Activated CD8-positive, alpha-beta memory T cell treated with anti-CD3 and anti-CD28 coated beads for 4 hours (primary cell): ENCODE measurements at places on chromosomes 2 and 18.

DNA sequence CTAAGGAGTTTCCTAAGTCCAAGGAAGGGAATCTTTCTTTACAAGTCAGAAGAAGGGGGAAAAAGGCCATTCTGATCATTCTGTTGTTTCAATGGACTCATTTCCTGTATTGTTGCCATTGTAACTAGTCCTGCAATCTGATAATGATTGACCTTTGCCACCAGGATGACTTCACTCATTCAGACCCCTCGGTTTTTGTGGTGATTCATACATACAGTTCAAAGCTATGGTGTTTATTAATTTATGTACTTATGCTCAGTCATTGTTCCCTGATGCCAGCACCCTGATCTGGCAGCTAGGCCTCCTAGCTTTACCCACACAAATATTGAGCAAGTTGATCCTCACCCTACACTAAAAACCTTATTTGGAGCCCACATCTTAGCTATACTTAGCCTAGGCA, 57.6 kb upstream of the ZNF519 start:
- DNase-seq: no peak

DNA sequence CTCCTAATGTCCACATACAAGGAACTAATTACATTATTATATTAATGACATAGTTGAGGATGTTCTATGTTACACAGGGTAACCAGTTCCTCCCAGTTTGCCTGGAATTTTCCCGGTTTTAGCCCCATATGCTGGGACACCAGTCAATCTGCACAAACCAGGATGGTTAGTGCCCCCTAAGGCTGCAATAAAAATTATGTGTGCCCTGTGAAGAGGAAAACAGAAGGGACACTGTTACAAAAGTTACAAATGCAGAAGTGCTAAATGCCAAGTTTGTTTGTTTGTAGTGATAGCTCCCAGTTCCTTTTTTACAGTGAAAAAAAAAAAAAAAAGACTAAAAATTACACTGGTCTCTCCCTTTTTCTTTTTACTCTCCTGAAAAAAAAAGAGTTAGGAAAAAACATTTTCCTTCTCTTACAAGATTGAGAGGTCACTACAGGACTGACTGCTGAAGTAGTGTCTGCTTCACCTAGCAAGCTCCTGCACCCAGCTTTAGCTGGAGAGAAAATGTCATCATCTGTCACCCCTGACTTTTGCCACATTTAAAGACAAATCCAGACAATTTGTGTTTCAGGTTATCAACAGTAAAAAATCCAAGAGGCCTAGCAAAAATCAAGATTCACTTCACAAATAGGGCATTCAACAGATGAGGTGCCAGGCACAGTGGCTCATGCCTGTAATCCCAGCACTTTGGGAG, 3.2 kb downstream of the ANKRD44 start:
- DNase-seq: no peak

DNA sequence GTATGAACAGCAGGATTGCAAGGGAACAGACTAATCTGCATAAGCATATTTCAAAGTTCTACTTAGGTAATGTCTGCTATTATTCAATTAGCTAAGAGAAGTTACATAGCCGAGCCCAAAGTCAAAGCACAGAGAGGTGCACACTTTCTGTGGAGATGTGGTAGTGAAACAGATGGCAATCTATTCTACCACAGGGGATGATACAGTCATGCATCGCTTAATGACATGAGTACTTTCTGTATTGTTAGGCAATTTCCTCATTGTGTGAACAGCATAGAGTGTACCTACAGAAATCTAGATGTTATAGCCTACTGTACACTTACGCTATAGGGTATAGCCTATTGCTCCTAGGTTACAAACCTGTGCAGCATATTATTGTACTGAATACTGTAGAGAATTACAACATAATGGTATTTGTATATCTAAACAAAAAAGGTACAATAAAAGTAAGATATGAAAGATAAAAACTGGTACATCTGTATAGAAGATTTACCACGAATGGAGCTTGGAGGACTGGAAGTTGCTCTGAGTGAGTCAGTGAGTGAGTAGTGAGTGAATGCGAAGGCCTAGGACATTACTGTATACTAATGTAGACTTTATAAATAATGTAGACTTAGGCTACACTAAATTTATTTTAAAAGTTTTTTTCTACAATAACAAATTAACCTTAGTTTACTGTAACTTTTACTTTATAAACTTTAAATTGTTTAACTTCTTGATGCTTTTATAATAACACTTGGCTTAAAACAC, 197.6 kb downstream of the MBD5 start:
- DNase-seq: no peak

DNA sequence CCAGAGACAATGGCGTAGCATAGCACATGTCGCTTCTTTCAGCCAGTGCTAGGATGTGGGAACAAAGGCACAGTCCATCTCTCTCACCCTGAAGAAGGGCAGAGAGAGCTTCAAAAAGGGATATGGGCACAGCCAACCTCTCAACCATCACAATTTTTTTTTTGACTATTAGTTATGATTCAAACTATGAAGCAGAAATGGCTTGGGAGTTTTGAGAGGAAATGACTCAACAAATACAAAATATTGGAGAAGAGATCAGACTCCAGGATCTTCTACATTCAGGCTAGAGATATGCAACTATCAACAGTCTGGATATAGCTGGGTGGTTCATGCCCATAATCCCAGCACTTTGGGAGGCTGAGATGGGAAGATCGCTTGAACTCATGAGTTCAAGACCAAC, 109.1 kb downstream of the MCFD2 start:
- no peak for DNase-seq

- DNase-seq: no peak
These were observed 14.5 kb upstream of the MAT2A start for GRCh38 chr2:85524336-85524908.

- no peak for DNase-seq
These were observed 79.3 kb downstream of the SH3RF3 start for GRCh38 chr2:109208071-109208950.

DNA sequence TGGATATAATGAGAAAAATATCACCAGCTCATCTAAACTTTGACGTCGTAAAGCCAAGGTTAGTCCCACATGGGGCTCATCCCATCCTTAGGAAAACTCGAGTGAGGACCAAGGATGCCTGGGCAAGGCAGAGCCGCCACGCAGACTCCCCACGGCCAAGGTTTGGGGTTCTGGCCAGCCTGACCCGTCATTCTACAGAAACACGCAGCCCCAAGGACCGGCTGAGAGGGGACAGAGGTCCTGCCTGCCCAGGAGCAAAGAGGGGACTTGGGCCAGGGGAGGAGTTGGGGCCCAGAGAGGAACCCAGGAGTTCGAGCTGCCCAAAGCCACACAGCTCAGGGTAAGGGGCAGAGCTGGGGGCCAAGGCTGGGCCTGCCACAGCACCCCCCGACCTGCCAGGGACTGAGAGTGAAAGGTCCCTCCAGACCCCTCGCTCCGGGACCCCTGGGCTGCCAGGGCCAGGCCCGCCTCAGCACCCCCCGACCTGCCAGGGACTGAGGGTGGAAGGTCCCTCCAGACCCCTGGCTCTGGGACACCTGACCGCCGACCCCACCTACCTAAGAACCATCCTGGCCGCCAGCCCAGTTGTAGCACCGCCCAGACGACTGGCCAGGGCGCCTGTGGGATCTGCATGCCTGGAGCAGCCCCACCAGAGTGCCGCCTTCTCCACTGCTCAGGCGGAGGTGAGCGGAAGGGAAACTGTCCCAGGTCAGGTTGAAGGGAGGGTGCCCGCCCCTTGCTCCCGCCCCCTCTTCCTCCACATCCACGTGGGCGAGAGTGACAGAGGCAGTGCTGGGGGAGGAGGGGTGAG, at the start of gene PDCD1:
TSS of gene PDCD1 (minus strand) at position 689 of the 811 bp plus-strand sequence. CDS start at position 633, 56 bp downstream.
- peak; percentile 65 for DNase-seq

GRCh38 chr2:55009277-55010060, 40.8 kb downstream of the RTN4 start:
- DNase-seq: no peak

GRCh38 chr2:109318150-109318948, 189.3 kb downstream of the SH3RF3 start:
- DNase-seq: no peak

DNA sequence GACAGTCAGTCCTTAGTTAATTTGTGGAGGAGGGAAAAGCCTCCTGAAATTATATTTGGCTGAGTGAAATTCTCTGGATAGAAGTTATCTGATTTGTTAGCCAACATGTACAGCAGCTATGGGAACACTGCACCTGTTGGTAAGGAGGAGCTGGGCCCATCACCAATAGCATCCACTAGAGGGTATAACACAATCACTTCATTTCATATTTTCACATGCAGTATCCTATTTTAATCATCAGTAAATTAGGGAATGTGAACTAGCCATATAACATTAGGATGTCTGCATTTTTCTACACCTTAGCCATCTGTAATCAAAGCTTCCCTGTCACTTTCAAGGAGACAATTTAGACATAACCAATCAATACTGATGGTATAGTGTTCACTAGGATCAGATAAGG, 818.4 kb upstream of the CDH2 start:
- no peak for DNase-seq

DNA sequence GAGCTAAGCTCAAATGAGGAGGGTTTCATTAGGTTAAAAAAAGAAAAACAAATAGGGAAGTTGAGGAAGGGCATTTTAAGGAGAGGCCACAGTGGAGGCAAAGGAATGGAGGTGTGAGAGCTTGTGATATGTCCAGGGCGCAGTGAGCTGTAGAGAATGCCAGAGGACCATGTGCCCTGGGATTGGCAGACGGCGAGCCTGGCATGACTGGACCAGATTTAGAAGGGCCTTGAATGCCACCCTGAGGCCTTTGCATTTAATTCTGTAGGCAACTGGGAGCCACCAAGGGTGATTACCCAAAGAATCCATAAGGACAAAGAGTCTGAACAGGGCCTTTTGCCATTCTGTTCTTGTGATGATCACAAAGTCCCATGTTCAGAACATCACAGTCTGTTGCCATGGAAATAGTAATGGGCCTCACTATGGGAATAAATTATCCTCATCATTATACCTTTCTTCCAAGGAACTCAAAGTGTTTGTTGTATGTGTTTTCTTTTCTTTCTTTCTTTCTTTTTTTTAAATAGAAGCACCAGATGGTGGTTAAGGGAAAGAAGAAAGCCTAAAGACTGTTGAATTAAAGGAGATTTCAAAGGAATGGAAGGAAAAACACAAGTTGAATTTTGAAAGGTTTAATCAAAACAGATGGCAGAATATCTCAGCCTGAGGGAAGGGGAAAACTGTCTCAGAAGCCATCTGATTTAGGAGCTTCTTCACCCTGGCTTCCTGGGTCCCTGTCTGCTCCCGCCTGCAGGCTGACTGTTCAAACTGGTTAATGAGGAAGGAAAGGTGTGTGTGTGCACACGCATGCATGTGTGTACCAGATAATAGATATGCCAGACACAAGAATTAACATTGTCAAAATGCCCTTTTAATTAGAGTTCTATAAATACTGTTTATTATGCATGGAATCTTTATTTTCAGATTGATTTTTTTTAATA, 31.6 kb upstream of the NCOA1 start:
- no peak for DNase-seq

GRCh38 chr2:186589612-186590349, at the start of gene ITGAV:
TSS of gene ITGAV (plus strand) at chr2:186590056. CDS start at chr2:186590339, 283 bp downstream.
- peak; percentile 68 for DNase-seq

GRCh38 chr2:64632835-64633819, 20.6 kb downstream of the SERTAD2 start:
- no peak for DNase-seq

GRCh38 chr2:222751238-222751637, 79.8 kb downstream of the MOGAT1 start:
- no peak for DNase-seq

- DNase-seq: no peak
These were observed 102.8 kb upstream of the RBMS1 start for GRCh38 chr2:160596441-160596840.

DNA sequence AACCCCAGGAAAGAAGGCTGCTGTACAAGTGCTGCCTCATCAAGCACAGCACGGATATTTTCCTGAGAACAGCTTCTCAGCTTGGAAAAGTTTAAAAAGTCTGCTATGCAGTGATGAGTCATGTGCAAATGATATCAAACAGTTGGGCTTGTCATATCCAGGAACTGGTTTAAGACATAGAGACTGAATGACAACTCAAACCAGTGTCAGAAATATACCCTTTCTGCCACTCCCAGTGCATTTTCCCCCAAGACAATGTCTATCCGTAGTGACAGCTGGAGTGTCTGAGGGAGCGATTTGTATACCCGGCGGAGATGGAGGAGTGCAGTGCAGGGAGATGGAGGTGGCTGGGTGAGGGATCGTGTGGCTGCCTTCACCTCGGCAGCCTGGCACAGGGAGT, 28.2 kb downstream of the SOX11 start:
- no peak for DNase-seq
